ENCODE measurements at places on chromosomes 5 and 9.

- no peak for DNase-seq
Measured at GRCh38 chr9:137807721-137808703, 69.6 kb upstream of the CACNA1B start.

DNA sequence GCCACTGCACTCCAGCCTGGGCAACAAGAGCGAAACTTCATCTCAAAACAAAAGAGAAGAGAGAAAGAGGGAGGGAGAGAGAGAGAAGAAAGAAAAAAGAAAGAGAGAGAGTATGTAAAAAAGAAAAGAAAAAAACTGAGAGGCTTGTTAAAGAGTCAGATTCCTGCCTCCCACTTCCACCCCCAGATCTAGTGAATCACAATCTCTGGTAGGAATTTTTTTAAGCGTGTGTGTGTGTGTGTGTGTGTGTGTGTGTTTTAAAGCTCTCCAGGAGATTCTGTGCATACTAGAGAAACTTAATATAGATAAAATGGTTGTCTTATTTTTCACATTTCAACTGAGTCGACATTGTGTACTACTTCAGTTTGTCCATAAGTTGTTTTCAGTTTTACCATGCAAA is 32.0 kb downstream of the SAR1B start:
- DNase-seq, result no peak

- no peak for DNase-seq
Measured at GRCh38 chr9:108963459-108964143, 29.4 kb downstream of the ABITRAM start.

- no peak for DNase-seq
Measured at GRCh38 chr5:171841984-171842776, 56.6 kb downstream of the SMIM23 start.

GRCh38 chr9:27701016-27701415 is 127.7 kb upstream of the C9orf72 start:
- no peak for DNase-seq

GRCh38 chr5:40441733-40442132 is 238.0 kb upstream of the PTGER4 start:
- no peak for DNase-seq

DNA sequence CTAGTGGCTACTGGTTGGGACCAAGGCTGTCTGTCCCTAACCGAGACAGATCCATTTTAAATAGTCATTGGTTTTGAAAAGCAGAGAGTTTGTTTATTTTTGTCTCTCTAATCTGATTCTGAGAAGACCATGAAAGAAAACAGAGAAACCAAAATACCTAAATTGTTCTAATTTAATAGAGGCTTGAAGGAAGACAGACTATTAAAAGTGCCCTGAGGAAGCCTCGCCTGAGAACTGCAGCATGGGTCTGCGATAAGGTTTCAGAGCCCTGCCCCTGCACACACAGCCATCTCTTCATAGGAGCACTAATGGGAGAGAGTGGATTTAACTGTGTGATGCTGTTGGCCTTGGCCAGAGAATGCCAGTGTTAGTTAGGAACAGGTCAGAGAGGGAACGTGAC is 175.5 kb upstream of the SV2C start:
- no peak for DNase-seq

DNA sequence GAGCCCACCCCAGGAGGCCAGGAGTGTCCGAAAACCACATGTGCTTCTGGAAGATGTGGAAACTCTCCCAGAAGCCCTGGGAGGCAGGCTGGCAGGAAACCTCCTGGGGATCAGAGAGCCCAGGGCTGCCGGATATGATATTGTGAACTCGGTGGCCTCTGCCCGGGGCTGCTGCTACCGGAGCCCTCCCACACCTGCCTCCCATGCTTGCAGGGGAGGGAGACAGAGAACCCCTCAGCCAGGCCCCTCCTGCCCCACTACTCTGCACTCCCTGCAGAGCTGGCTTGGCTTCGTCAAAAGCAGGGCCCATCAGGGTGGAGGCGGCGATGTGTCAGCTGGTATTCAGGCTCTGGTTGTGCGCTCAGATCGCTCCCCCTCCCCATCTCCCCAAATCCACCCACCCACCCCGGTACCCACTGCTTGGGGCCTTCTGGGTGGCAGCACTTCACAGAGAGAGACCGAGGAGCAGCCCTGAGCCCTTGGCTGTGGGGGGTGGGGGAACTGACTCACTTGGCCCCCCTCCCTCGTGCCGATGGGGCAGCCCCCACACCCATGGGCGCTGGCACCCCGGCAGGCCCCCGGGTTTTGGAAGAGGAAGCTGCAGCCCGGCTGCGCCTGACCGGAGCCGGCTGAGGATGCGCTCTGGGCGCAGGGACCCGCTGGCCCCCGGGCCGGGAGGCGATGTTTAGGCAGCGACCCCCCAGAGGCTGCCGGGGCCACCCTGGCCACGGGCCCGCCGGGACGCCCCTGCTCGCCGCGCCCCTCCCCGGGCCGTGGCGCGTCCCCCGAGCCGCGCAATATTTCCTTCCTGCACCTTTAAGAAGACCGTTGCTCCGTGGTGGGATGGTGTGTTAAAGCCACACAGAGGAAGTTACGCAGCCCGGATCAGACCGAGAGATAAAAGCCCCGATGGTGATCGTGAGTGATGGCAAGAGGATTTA is 786 bp upstream of the NTNG2 start:
- peak; percentile 92 for DNase-seq

GRCh38 chr9:113712053-113712452 is 164.1 kb upstream of the ZNF618 start:
- DNase-seq, result no peak

DNA sequence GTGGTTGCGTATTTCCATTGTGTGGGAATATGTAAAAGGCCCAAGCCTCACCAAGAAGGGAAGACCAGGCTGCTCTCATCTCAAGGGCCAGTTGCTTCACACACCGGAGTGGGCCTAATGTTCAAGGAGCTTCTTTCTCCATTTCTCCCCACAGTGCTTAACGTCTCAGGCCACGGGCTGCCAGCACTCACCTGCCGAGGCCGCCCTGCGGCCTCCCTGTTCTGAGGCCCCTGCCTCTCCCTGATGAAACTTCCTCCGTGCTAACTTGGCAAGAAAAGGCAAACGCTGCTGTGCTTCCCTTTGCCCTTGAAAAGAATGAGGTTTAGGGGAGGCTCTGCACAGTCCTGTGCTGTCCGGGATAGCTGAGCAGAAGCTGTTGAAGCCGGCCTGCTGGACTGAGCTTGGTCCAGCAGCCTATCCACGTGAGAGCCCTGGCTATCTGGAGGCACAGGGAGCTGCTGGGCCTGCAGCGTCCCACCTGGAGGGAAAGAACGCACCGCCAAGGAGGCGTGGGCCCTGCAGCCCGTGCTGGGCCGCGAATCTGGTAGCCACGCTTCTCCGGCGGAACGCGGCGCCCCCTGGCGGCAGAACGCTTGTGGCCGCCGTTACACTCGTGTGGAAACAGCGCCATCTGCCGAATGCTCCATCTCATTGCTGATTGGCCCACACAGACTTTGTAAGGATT is 73.5 kb upstream of the PRSS3 start:
- peak; percentile 9 for DNase-seq

GRCh38 chr9:111957856-111958631 is 61.4 kb downstream of the UGCG start:
- DNase-seq, result peak; percentile 46

DNA sequence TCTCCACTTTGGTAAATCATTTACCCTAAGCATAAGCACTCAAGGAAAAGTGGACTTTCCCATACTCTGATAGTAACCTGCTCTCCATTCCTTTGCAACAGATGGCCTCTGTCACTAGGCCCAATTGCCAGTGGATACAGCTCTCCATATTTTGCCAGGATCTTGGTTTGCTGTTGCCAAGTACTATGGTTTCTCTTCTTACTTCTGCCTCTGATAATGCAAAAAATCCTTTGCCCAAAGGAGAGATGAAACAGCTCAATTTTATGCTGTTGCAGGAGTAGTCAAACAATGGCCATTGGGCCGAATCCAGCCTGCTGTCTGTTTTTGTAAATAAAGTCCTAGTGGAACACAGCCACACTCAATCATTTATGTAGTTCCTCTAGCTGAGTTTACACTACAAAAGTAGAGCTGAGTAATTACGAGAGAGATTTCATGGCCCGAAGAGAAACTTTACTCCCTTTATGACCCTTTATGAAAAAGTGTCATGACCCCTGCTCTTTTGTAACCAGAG is 92.5 kb downstream of the HTR4 start:
- no peak for DNase-seq

- no peak for DNase-seq
Measured at GRCh38 chr9:116393198-116393597, 239.6 kb downstream of the PAPPA start.

- no peak for DNase-seq
Measured at GRCh38 chr9:86604741-86605140, 250.5 kb upstream of the TUT7 start.

GRCh38 chr9:99506747-99507348 is 284.8 kb downstream of the SEC61B start:
- DNase-seq, result no peak

- DNase-seq, result no peak
Measured at GRCh38 chr5:33840927-33841547, 50.8 kb downstream of the ADAMTS12 start.

GRCh38 chr5:90830058-90830457 is 271.5 kb downstream of the ADGRV1 start:
- no peak for DNase-seq

GRCh38 chr9:78865737-78866136 is 568.8 kb downstream of the PSAT1 start:
- no peak for DNase-seq

GRCh38 chr9:135741276-135742219 is 39.6 kb downstream of the KCNT1 start:
- DNase-seq, result no peak

DNA sequence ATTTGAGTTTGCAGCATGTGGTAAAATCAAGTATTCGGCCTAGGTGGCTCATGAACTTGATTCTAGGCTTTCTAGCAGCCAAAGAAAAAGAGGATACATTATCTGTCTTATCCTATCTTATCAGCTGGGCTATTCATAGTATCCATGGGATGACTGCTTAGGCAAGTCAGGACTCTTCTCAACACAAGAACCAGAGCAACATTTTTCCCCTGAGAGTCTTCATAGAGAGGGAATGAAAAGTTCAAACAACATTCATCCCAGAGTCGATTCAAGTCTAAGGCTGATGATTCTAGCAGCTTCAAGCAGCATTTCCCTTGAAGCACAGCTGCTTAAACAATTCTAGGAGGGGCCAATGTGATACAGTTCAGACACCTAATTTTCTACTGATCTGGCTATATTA is 3.0 kb downstream of the S100Z start:
- DNase-seq, result no peak

DNA sequence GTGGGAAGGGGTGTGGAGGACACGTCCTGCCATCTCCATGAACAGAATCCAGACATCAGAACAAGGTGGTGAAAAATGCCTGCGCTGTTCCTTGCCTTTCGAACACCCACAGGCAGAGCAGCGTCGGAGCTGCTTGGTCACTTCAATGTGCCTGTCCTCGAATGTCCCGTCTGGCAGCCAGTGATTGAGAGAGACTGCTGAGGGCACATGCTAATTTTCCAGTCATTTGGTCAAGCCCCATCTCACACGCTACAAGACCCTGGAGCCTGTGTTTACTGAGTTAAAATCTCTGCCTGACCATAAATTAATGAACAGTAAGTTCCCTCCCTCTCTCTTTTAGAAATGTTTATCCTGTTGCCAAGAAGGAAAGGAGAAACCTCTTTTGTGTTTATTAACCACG is 149.3 kb downstream of the NTRK2 start:
- DNase-seq, result no peak

- no peak for DNase-seq
Measured at GRCh38 chr9:17665450-17665849, 86.6 kb downstream of the SH3GL2 start.

DNA sequence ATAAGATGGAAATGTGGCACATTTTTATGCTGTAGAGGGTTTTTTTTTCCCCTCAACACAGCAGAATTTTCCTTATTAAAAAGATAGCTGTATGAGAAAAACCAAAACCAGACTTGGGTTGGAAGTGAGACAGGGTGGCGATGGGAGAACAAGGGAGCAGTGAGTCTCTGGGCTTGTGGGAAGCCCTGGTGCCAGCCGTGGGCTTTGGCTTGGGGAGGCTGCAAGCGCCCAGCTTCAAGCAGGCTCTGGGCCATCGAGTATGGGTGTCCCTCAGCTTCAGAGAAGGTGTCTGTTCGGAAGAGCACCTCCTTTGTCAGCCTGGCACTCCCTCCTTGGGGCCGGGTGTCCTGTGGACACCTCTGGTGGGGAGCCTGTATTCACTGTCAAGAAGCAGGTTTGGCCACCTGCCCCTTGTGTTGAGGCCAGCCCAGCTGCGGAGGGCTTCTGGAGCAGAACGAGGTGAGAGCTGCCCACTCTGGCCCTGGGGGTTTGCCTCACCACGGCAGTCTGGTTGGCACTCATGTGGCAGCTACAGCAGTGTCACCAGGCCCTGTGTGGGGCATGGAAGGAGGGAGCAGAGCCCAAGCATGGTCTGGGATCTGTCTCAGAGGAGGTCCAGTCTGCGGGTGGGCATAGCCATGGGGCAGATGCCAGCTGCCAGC is 37.6 kb upstream of the ANGPTL2 start:
- DNase-seq, result no peak

DNA sequence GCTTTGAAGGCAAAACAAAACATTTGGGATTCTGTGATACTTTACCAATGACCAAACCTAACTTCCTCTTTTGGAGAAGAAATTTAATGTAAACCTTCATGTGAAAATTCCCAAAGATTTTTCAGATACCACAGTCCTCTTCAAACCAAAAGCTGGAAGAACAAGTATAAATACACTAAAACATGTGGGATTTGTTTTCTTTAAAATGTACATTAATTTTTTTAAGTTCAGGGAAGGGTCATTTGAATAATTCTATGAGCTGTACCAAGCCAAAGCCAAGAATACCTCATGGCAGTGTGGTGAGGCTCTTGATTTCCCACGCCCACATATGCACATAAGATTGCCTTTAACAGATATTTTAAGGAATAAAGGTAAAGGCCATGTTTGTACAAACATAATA is 28.4 kb upstream of the ITGA1 start:
- no peak for DNase-seq

DNA sequence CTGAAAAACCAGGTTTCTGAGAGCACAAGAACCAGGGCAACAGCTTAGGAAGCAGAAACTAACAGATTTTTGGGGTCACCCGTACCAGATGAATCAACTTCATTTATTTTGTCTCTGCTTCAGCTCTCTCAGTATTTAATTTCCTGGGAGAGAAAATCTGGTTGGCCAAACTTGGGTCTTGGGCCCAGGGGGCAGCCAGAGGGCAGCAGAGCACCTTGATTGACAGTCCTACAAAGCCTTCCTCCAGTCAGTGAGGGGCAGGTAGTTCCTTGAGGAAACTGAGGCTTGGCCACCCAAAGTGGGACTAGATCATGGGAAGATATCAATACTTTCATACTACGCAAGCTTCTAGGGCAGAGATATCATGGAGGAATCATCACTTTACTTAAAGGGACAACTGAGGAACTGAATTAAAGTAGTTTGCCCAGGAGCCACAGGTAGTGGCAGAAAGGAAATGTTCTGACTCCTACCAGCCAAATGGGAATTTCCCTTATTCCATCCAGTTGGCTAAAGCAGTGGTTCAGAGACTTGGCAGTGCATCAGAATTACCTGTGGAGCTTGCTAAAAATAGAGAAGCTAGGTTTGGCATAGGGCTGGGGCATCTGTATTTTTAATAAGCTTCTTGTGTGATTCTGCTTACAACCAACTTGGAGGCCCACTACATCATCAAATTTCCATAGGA is 21.5 kb upstream of the ARHGAP26 start:
- DNase-seq, result no peak

GRCh38 chr5:174581479-174581878 is 142.9 kb upstream of the MSX2 start:
- DNase-seq, result peak; percentile 50
